ENCODE measurements at places on chromosomes 5 and 9. TPM values are rescaled to one million over a fixed set of nuclear protein-coding genes. Genes with fewer than 3 reads are reported as not detected.

The ACOT12 gene
- total RNA-seq = not detected

The PCDHB13 gene
- total RNA-seq = 1.0 TPM

The ABHD17B gene
- total RNA-seq = 60.2 TPM

The PCDHB10 gene
- total RNA-seq = 0.13 TPM

The MAMDC2 gene
- 2.6 TPM for total RNA-seq

The RAB3C gene
- not detected for total RNA-seq

The LRRC14B gene
- total RNA-seq = not detected

The ARAP3 gene
- 16.4 TPM for total RNA-seq

The IL33 gene
- 60.6 TPM for total RNA-seq

All from epithelial cell of alveolus of lung (primary cell).